ENCODE measurements at places on chromosomes 5 and 9.

DNA sequence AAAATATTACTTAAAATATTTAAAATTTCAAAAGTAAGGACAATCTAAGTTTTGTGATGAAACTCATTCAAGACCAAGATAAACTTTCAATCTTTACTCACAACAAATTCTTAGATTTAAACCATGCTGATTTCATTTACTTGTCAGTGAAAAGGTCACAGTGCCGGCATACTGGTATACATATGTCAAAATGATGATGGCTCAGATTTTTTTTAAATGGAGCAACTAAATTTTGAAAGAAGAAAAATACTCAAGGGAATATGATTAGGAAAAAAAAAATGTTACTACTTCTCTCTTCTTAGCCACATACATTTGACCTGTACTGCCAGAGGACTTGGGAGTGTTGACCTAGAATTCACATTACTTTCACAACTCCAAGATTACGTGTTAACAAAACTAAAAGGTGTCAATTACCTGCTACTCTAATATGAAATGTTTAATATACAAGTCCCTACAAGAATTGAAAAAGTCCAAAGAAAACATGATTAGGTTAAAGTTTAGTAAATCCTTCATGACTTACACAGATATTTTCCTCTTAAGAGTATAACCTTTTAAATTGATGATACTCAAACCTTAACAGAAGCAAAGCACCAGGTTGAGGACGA, 4.6 kb downstream of the EFNA5 start:
- no peak for DNase-seq

GRCh38 chr5:74156728-74157383, 483.7 kb downstream of the ENC1 start:
- DNase-seq: no peak

- no peak for DNase-seq
These were observed 25.7 kb upstream of the UGCG start for GRCh38 chr9:111870774-111871498.

DNA sequence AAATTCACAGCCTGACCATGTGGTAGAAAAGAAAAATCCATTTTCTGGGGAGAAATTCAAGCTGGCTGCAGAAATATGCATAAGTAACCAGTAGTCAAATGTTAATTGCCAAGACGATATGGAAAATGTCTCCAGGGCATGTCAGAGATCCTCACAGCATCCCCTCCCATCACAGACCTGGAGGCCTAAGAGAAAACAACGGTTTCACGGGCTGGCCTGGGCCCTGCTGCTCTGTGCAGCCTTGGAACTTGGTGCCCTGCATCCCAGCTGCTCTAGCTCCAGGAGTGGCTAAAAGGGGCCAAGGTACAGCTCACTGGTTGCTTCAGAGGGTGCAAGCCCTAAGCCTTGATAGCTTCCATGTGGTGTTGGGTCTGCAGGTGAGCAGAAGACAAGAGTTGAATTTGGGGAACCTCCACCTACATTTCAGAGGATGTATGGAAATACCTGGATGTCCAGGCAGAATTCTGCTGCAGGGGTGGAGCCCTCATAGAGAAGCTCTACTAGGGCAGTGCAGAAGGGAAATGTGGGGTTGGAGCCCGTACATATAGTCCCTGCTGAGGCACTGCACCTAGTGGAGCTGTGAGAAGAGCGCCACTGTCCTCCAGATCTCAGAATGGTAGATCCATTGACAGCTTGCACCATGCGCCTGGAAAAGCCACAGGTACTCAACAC, 49.7 kb downstream of the PTBP3 start:
- no peak for DNase-seq

GRCh38 chr5:92308679-92309078, 925.6 kb upstream of the ARRDC3 start:
- DNase-seq: no peak

DNA sequence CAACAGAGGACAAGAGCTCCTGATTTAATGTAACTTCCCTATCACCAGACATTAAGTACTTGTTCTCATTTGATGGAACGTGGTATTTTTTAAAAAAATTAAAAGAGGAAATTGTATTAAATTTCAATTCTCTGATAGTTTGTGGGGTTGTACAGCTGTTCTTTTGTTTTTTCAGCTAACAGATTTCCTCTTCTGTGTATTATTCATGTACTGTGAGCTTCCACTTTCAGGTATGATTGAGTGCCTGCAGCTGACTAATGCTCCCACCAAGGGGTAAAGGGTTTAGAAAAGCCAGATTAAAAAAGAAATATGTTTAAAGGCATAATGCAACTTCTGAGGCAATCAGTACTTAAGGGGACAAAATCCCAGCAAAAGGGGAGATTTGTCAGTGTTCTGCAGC, 117.7 kb upstream of the ACTBL2 start:
- DNase-seq: no peak

GRCh38 chr5:133990396-133990795, 14.4 kb downstream of the VDAC1 start:
- no peak for DNase-seq

DNA sequence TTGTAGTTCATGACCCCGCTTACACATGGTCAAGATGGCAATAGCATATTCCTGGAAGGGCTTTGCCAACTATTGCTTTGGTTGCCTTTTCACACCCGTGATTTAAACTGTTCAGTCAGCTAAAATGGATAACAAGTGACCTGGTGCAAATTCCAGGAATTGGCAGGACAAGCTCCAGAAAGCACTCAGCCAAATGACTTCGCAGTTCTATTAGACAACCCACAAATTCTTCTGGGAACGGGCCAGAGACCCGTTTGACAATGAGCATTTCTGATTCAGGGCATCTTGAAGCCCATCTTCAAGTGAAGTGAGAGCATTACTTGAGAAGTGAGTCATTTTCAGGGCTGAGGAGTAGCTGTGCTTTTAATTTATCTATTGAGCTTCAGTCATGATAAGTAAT, 165.0 kb downstream of the DROSHA start:
- DNase-seq: no peak

GRCh38 chr9:126925876-126926275, 11.3 kb downstream of the RALGPS1 start:
- no peak for DNase-seq

GRCh38 chr9:132099741-132100407, 20.2 kb upstream of the MED27 start:
- no peak for DNase-seq

- DNase-seq: no peak
These were observed 11.9 kb downstream of the DELE1 start for GRCh38 chr5:141935538-141935937.

DNA sequence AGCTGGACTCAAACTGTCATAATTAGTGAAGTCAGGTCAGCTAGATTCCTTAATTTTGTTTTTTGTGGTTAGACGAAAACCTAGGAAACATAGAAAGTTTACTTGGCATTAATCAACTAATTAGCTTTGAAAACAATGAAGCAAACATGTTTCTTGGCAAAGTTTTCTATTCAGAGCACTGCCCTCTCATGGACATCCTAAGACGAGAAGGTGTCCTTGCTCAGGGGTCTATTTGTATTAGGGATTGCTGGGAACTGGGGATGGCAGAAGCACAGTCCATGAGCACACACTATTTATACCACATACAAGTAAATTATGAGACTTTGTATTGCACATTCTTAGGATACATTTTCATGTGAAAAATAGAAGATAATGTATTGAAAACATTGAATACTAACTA, 49.7 kb downstream of the POC5 start:
- DNase-seq: no peak

DNA sequence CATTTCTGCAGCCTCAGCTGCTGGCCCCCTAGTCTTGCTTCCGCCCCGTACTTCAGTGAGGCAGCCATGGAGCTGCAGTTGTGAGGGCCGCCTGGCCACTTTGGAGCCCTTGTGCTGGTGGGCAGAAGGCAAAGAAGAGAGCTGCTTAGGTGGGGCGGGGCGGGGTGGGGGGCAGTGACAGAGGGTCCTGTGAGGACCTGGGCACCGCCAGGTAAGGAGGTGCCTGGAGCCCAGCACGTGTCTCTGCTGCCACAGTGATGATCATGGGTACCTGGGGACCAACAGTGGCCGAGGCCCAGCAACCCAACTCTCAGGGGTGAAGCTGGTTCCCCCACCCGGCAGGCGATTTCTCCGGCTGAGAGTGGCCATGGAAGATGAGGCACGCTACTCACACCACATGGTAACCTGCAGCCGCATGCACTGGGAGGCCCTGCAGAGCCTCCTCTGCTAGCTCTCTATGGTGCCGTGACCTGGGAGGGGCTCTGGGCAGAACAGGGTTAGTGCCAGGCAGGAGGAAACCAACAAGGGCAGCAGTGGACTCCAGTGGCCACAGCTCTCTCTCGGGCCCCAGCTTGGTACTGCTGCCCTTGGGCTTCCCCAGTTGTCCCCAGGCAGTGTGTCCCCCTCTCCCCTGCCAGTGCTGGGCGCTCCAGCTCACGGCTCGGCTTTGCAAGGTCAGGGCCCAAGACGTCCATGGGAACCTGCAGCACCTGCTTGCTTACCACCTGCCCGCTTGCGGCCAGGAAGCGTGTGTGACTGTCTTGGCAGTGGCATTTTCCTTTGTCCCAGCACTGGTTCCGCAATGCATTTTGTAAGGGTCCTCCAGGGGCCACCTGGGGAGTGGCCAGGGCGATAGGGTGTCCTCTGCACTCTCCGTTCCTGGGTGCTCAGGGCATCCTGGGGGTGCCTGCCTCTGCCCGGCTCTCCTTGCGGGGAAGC, 24.0 kb downstream of the NDUFS6 start:
- DNase-seq: no peak

DNA sequence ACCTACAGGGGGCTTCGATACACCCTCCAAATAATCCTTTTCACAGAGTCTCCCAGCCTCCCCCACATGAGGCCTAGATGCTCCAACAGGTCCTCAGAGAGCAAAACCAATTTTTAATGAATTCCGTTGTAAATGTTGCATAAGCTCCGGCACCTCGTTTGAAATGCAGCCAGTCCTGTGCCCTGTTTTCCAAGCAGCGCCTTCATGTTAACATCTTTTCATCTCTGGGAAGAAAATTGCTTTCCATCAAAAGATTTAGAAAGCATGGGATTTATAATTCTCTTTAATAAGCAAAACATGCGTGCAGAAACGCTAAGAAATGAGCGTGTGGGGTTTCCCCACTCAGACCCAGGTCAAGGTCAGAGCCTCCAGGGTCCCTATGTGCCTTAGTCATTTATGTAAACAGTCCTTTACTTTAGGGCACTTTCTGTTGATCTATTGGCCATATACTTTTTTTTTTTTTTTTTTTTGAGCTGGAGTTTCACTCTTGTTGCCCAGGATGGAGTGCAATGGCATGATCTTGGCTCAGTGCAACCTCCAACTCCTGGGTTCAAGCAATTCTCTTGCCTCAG, 177.5 kb upstream of the S1PR3 start:
- DNase-seq: no peak

DNA sequence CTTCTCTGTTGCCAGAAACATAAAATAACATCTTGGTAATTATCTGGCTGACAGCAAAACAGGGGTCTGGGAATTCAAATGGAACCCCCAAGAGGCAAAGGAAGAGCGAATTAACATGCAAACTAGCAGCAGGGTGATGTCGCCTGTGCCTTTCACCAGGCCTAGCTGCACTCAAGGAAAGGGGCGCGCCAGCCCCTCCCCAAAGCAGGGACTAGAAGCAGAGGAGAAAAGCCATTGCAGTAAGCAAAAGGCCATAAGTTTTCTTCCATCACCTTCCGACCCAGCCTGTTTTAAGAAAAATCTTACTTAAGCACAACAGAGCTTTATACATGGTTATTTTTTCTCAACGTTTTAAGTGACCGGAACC, 539 bp downstream of the POC5 start:
- DNase-seq: peak; percentile 5

DNA sequence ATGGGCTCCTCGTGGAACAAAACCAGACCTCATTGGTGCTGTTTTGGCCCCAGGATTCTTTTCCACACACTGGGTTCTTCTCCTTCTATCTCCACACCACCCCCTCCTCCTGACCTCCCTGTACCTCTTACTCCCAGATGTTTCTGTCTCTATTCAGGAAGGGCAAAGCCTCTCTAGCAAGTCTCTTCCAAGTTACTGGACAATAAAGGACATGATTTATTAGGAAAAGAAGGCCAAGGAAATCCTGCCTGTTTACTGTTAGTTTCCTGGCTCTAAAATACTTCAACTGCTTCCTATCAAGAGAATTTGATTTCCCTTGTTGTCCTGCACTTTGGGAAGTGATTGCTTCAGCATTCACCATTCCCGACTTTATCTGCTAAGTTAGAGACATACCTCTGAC, 262.0 kb downstream of the SAXO1 start:
- DNase-seq: no peak

- DNase-seq: no peak
These were observed 13.5 kb upstream of the MAMDC2 start for GRCh38 chr9:70030156-70030555.

- no peak for DNase-seq
These were observed 9.4 kb downstream of the STARD4 start for GRCh38 chr5:111502956-111503355.

- DNase-seq: no peak
These were observed 15.5 kb upstream of the NAA35 start for GRCh38 chr9:85925493-85925892.

DNA sequence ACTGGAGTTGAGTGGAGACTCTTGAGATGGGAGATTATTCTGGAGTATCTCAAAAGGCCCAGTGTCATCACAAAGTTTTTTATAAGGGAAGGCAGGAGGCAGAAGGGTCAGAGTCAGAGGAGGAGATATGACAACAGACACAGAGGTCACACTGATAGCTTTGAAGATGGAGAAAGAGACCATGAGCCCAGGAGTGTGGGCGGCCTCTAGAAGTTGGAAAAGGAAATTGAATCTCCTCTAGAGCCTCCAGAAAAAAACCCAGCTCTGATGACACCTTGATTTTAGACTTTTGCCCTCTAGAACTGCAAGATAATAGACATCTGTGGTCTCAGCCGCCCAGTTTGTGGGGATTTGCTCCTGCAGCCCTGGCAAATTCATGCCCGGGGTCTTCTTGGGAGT, 64.8 kb upstream of the SPTLC1 start:
- DNase-seq: no peak

GRCh38 chr9:134247918-134248631, 78.2 kb upstream of the RXRA start:
- DNase-seq: no peak

DNA sequence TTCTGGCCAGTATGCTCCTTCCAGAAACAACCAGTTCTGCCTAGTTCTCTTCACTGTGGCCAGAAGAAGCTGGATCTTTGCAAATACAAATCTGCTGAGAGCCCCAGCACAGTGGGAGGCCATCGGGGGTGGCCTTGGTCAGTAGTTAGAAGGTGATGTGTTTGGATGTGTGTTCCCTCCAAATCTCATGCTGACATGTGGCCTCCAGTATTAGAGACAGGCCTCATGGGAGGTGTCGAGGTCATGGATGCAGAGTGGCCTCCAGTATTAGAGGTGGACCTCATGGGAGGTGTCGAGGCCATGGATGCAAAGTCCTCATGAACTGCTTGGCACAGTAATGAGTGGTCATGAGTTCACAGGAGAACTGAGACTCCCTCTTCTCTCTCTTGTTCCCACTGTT, 7.6 kb upstream of the IRX2 start:
- no peak for DNase-seq

- no peak for DNase-seq
These were observed 24.3 kb upstream of the OTULINL start for GRCh38 chr5:14557203-14557770.

DNA sequence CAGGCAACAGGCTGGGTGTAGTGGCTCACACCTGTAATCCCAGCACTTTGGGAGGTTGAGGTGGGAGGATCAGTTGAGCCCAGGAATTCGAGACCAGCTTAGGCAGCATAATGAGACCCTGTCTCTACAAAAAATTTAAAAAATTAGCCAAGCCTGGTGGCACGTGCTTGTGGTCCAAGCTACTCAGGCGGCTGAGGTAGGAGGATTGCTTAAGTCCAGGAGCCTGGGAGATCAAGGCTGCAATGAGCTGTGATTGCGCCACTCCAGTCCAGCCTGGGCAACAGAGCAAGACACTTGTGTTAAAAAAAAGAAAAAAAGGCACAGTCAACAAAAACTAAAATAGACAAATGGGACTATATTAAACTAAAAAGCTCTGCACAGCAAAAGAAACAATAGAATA, 29.3 kb downstream of the ATP6V0E1 start:
- DNase-seq: no peak
